Astrocyte (in vitro differentiated cells and primary cell): ENCODE measurements at places on chromosomes 3 and 15. TPM values are rescaled to one million over a fixed set of nuclear protein-coding genes. Genes with fewer than 3 reads are reported as not detected.

Gene ADCY5
- 1.2 and 1.5 TPM in 2 replicates for total RNA-seq

DNA sequence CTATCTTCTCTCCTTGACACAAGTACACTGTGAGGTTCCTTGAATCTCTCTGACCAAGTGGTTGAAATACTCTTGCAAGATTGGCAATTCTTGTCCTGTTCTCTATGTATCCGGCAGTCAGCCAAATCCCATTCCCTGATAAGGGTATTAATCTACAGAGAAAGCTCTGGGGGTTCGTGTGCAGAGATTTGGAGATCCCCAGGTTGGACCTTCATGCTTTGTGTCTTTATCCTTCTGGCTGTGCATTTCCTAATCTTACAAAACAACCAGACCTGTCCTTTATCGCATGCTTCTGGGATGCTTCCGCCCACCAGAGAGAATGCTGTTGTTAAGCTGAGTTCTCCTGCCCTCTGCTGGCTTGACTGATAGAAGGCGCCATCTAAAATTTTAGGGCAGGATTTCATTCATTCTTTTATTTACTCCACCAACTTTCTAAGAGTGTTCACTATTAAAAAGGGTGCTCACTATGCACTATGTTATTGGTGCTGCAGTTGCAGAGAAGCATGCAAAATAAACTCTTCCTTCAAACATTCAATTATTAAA, 8.6 kb upstream of the SST start:
- H3K36me3 ChIP-seq: no peaks in the 10 kb centered on the region
- no peak overlapping the region for H3K4me3 ChIP-seq
- no peaks in the 10 kb centered on the region for H3K4me1 ChIP-seq
- H3K27ac ChIP-seq: no peak overlapping the region
- peak; percentile 25 for DNase-seq

- peaks cover 6% of the 10 kb centered on the region for H3K4me1 ChIP-seq
- peak; percentile 22 for DNase-seq
- no peak overlapping the region for H3K27ac ChIP-seq
- H3K36me3 ChIP-seq: no peaks in the 10 kb centered on the region
- no peaks in the 10 kb centered on the region for H3K27me3 ChIP-seq
Observed at GRCh38 chr3:25849641-25850385, 59.9 kb downstream of the OXSM start.

GRCh38 chr3:148748283-148748682, 50.6 kb downstream of the AGTR1 start:
- no peak overlapping the region for H3K27ac ChIP-seq
- H3K36me3 ChIP-seq: no peaks in the 10 kb centered on the region

DNA sequence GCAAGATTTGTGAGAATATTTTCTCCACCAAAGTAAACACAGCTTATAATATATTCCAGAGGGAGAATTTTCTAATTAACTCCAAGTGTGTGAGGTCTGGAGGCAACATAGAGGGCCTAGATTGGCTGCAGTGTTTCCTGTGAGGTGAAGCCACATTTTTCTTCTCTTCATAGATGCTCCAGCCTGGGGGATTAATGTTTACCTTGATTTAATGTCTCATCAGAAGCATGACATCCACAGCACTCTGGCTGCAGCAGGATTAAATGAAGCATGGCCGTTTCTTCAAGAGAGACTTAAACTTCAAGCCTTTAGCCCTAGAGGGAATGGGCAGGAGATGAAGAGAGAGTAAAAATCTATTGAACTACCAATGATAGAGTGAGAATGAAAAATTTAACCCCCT, 137.9 kb upstream of the ZBTB20 start:
- H3K27ac ChIP-seq: no peak overlapping the region
- H3K4me3 ChIP-seq: no peak overlapping the region
- no peaks in the 10 kb centered on the region for H3K4me1 ChIP-seq
- DNase-seq: no peak
- no peaks in the 10 kb centered on the region for H3K36me3 ChIP-seq

GRCh38 chr15:68781766-68782588, 38.7 kb downstream of the ANP32A start:
- no peaks in the 10 kb centered on the region for H3K27me3 ChIP-seq
- no peak for DNase-seq
- H3K36me3 ChIP-seq: peaks cover 36% of the 10 kb centered on the region
- no peak overlapping the region for H3K27ac ChIP-seq
- no peak overlapping the region for H3K4me3 ChIP-seq
